Stimulated activated CD4-positive, alpha-beta T cell treated with anti-CD3 and anti-CD28 coated beads, TNF-alpha, amount 100 ng/mL, for 4 hours (primary cell): ENCODE measurements at places on chromosomes 12 and 14.

DNA sequence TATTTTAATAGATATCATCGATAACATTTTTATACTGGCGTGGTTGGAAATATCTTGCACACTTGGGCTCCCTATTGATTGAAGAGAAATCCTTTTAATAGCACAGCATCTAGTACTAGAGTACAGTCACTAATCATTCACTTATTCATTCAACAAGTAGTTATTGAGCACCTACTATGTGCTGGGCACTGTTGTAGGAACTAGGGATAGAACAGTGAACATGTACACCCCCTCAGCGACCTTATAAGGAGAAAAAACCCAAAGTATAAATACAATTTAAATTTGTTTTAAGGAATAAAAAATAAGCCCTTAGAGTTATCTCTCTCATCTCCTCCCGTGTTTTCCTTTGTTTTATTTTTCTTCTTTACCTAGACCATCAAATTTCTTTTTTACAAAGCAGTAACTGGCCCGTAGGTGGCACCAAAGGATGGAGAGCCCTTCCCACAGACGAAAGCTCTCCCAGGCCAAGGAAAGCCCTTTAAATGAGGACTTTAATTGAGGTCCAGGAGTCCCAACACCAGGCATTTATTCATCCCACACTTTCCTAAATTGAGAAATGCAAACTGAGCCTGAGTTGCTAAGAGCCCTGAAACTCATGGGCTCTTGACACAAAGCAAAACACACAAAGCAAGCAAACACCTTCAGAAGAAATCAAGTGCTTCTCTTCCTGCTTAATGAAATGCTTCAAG is 29.0 kb downstream of the PEBP1 start:
- DNase-seq = no peak

- no peak for DNase-seq
Measured at GRCh38 chr14:69479696-69480095, 4.8 kb upstream of the PLEKHD1 start.

DNA sequence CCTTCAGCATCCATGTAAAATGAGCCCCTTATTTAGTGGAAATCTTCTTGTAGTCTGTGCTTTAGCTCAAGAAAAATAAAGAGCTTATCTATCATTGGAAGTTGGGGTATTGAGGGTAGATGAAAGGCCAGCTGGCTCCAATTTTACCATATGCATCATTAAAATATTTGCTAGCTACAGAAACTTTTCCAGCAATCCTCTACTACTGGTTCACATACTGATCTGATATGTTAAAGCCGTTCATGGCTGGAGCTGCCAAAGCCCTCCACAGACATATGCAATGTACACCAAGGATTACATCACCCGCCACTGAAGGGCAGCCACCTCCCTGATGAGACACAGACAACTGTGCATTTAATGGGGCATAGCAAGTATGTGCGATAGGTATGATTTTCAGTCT is 1205.3 kb downstream of the GALC start:
- DNase-seq = no peak

- DNase-seq = no peak
Measured at GRCh38 chr14:76694106-76694505, 67.2 kb upstream of the VASH1 start.

- no peak for DNase-seq
Measured at GRCh38 chr14:54343272-54344121, 53.3 kb upstream of the CDKN3 start.

DNA sequence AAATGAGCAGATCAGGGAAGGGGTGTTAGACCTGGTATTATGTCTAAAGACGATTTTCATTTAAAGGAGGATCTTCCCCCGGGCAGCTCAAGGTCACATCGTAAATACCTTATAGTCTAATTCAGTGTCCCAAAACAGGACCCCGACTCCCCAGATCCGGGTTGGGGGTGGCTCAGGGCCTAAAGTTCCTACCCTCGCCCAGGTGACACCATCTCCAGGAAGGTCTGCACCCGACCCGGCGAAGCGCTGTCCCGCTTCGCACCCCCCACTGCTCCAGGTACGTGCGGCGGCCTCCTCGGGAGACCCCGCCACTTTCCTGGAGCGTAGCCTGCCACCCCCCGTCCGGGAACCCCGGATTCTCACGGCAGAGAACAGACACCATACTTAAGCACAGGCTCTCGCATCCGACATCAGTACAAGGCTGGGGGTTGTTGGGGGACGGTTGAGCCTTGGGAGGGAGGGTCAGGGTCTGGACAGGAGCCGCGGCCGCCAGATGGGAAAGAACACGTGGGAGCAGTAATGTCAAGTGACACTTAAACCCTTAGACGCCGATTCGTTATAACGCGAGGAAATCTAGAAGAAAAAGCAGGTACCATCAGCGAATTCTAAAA is 556 bp downstream of the TIMM9 start:
- DNase-seq = peak; percentile 25

DNA sequence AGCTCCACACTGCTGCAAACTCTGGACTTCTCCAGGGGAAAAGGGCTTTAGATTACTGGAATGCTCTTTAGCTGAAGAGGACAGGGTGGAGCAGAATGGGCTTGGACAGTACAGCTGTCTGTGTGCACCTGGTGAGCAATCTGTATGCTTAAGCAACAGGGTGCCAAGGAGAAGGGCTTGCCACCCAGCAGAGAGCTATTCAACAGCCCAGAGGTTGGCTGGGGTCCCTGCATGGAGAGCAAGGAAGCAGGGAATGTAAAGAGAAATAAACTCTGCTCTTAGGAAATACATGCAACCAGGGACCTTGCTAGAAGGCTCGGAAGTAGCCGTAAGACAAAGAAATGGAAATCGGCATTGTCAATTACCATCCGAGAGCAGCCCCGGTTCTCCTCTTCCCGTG is 53.0 kb upstream of the CORO1C start:
- no peak for DNase-seq

DNA sequence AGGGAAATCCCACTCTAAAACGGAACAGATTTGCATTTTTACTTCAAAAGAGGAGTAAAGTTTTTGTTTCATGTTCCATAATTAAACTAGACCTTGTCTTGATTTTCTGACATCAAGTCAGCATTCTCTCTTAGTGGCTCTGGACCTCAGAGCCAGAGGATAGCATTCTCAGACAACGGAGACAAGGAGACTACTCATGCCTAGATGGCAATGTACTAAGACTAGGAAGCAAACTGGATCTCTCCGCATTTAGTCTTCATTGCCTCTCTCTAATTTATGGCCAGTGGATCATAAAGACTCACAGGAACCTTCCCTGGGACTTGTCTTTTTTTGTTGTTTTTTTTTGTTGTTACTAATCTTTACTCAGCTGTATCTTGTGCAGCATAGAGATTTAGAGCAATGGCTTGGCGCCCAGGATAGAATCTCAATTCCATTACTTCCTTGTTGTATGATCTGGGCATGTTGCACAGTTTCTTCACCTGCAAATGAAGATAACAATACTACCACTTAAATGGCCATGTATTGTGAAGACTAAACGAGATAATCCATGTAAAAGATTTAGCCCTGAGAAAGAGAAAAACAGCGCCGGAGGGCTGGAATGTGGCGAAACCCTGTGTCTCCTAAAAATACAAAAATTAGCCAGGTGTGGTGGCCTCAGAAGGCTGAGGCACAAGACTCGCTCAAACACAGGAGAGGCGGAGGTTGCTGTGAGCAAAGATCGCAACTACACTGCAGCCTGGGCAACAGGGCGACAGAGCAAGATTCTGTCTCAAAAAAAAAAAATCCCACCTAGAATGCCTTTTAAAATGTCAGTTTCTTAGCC is 4.0 kb upstream of the GEMIN2 start:
- DNase-seq = no peak

DNA sequence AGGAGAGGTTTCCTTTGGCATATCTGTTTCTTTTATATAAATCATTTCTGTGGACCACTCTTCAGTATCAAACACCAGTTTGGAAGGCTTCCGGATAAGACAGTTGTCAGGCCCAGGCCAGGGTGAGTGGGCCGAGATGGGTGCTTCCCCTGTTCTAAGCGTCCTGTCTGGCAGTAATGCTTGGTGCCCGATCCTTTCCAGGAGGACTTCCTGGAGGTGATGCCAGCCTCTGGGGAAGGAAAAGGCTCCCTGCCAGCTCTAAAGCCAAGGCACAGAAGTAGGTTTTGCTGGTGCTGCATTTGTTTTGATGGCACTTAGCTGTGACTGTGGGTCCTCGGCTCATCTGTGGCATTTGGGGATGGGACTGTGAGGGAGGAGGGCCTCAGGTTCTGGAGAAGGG is 124.4 kb upstream of the RTL1 start:
- no peak for DNase-seq

DNA sequence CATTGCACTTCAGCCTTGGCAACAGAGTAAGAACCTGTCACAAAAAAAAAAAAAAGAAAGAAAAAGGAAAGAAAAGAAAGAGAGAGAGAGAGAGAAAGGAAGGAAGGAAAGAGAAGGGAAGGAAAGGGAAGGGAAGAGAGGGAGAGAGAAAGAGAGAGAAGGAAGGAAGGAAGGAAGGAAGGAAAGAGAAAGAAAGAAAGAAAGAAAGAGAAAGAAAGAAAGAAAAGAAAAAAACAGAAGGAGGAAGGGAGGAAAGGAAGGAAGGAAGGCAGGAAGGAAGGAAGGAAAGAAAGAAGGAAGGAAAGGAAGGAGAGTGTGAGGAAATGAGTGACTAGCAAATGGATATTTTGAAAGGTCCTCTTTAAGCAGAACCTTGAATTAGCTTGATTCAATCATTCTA is 13.3 kb upstream of the CMAS start:
- no peak for DNase-seq

- DNase-seq = no peak
Measured at GRCh38 chr12:113105606-113106271, 29.8 kb downstream of the RASAL1 start.

GRCh38 chr14:47511829-47512228 is 163.6 kb downstream of the MDGA2 start:
- DNase-seq = no peak

- no peak for DNase-seq
Measured at GRCh38 chr14:88310449-88310848, 12.6 kb downstream of the KCNK10 start.

- DNase-seq = peak; percentile 43
Measured at GRCh38 chr12:42299392-42300308, 26.2 kb downstream of the ZCRB1 start.

DNA sequence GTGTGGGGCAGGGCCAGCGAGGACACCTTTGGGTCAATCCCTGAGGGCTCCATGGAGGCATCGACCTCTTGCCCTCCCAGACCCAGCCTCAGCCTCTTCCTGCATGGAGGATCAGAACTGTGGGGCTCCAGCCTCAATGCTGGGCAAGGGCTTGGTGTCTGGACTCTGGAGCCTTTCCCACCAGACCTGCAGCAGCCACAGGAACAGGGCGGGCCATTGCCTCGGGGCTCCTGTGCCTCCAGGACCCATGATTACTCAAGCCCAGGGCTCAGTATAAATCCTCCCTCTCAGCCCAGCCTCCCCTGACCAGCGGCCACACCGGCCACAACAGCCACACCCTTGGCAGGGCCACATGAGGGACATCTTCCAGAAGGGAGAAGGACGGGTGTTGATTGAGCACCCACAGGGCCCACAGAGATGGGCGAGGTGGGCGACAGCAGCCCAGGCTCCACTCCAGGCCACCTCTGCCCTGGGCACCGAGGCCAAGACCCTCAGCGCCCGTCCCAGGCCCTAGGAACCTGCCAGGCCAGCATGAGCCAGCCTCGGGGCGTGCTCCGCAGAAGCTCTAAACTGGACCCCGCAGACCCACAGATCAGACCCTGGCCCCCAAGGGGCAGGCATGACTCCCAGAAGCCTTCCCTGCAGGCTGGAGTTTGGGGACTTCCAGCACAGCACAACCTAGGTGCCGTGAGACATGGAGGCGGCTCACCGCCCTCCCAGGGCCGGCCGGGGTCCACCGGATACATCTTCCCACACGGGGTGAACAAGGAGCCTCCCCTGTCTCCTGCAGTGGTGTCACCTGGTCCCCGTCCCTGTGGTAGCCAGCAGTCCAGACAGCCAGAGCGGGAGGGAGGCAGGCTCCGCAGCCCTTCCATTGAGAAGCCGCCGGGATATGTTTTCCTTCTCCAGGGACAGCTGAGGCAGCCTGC is 25.1 kb downstream of the NCOR2 start:
- no peak for DNase-seq

- DNase-seq = no peak
Measured at GRCh38 chr12:119412811-119413794, 78.6 kb downstream of the CCDC60 start.

DNA sequence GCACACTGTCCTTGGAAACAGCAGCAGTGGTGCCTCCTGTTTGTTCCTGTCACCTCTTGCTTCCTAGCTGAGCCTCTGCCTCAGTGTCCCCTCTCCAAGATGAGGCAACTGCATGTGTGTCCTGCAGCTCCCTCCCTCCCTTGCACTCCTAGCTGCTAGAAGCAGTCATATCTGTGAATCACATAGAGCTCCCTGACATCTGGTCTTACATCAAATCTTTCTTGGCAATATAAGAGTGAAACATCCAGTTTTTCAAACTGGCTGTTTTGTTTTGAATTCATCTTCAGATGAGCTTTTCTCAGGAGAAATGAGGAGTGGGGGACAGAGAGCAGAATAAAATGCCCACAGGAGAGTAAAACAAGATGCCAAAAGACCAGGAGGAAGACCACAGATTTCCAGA is 103.7 kb downstream of the VCPKMT start:
- no peak for DNase-seq
